Left ventricle myocardium inferior (tissue), 1 donor: ENCODE measurements at places on chromosomes 1 and 21. TPM values are rescaled to one million over a fixed set of nuclear protein-coding genes. Genes with fewer than 3 reads are reported as not detected.
A peak's percentile ranks its signal among the peaks of the same experiment; 100 is the strongest.

GRCh38 chr1:24562625-24563024 is 6.7 kb downstream of the NCMAP start:
- H3K4me1 ChIP-seq = peaks cover 18% of the 10 kb centered on the region
- DNase-seq = no peak
- H3K4me3 ChIP-seq = no peak overlapping the region
- H3K27me3 ChIP-seq = peaks cover 13% of the 10 kb centered on the region
- H3K36me3 ChIP-seq = no peaks in the 10 kb centered on the region

DNA sequence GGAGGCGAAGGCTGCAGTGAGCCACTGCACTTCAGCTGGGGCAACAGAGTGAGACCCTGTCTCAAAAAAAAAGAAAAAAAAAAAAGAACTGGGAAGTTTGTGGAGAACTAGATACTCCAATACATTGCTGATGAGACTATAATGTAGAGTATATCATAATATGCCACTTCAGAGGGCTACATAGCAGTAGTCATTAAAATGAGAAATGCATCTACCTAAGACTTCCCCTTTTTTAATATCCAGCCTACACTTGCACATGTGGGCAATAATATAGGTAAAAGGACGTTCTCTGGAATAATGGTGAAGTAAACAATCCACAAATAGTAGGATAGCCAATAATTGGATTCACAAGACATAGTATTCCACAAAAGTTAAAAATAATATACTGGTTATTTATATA is 311.0 kb downstream of the HLX start:
- no peaks in the 10 kb centered on the region for H3K27me3 ChIP-seq
- no peaks in the 10 kb centered on the region for H3K36me3 ChIP-seq
- no peak overlapping the region for H3K27ac ChIP-seq
- no peak for DNase-seq
- H3K4me3 ChIP-seq = no peak overlapping the region

GRCh38 chr1:2224631-2225428 is 3.3 kb upstream of the SKI start:
- H3K4me1 ChIP-seq = peaks cover 21% of the 10 kb centered on the region
- no peak overlapping the region for H3K27ac ChIP-seq
- H3K27me3 ChIP-seq = no peaks in the 10 kb centered on the region
- no peak for DNase-seq
- H3K36me3 ChIP-seq = no peaks in the 10 kb centered on the region

GRCh38 chr1:159015440-159015909 is 5.8 kb downstream of the IFI16 start:
- H3K36me3 ChIP-seq = peaks cover 52% of the 10 kb centered on the region
- H3K4me3 ChIP-seq = peak overlapping the region; percentile 25
- no peaks in the 10 kb centered on the region for H3K27me3 ChIP-seq
- peak; percentile 35 for DNase-seq
- peaks cover 84% of the 10 kb centered on the region for H3K4me1 ChIP-seq

GRCh38 chr1:20059847-20060246 is 10.1 kb upstream of the PLA2G5 start:
- no peak overlapping the region for H3K27ac ChIP-seq
- H3K4me1 ChIP-seq = peaks cover 39% of the 10 kb centered on the region
- H3K4me3 ChIP-seq = no peak overlapping the region
- no peaks in the 10 kb centered on the region for H3K27me3 ChIP-seq
- H3K36me3 ChIP-seq = peaks cover 5% of the 10 kb centered on the region

- H3K4me1 ChIP-seq = no peaks in the 10 kb centered on the region
- no peak overlapping the region for H3K4me3 ChIP-seq
- H3K27ac ChIP-seq = no peak overlapping the region
- no peak for DNase-seq
- H3K27me3 ChIP-seq = no peaks in the 10 kb centered on the region
- H3K36me3 ChIP-seq = peaks cover 19% of the 10 kb centered on the region
These were observed 15.8 kb downstream of the CTSS start for GRCh38 chr1:150749720-150750311.

GRCh38 chr21:42221581-42222345 is 2.8 kb downstream of the ABCG1 start:
- no peaks in the 10 kb centered on the region for H3K27me3 ChIP-seq
- H3K27ac ChIP-seq = peak overlapping the region; percentile 87
- H3K4me3 ChIP-seq = peak overlapping the region; percentile 87
- DNase-seq = no peak
- H3K4me1 ChIP-seq = peaks cover 41% of the 10 kb centered on the region

- peaks cover 38% of the 10 kb centered on the region for H3K4me1 ChIP-seq
- H3K27ac ChIP-seq = peak overlapping the region; percentile 39
- no peaks in the 10 kb centered on the region for H3K36me3 ChIP-seq
- H3K4me3 ChIP-seq = no peak overlapping the region
These were observed 63.6 kb downstream of the NEK7 start for GRCh38 chr1:198220428-198220827.

GRCh38 chr1:201274616-201275252 is 8.6 kb upstream of the PKP1 start:
- H3K27ac ChIP-seq = no peak overlapping the region
- H3K27me3 ChIP-seq = peaks cover 39% of the 10 kb centered on the region
- H3K36me3 ChIP-seq = no peaks in the 10 kb centered on the region
- peaks cover 6% of the 10 kb centered on the region for H3K4me1 ChIP-seq
- DNase-seq = no peak

The MANEAL gene
- total RNA-seq = 1.9 TPM

The AUNIP gene
- total RNA-seq = not detected

The RPTN gene
- not detected for total RNA-seq

The GBP4 gene
- 6.2 TPM for total RNA-seq

The CFHR3 gene
- not detected for total RNA-seq

The GBP2 gene
- total RNA-seq = 8.8 TPM

The ELK4 gene
- total RNA-seq = 36.3 TPM

The FCAMR gene
- not detected for total RNA-seq
